ENCODE measurements at places on chromosomes 6 and 20.

DNA sequence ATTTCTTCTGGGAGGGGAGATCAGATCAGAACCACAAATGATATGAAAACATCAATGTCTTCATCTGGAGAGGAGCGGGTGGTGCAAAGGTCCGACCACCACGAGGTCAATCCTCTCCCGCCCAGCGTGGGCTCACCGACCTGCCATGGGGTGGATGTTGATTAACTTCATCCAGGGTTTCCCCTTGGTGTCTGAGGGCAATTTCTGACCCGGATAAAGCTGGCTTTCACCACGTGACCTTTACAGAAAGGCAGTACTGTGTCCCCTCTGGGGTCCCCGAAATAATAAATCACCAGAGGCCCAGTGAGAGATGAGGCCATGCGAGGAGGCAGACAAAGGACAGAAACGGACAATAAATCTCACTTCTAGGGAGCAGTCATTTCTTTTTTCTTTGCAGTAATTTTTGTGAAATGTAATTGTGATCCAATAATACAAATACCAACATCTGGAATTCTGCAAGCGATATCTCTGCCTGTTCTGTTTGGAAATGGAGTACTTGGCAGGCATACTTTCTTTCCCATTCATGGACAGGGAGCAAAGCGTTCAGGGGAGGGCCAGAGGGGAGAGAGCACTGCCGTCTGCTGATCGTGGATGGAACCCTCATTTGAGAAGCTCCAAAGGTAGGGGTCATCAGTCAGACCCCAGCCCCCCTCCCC is 55.1 kb upstream of the APCDD1L start:
- H3K27me3 ChIP-seq, result peaks cover 22% of the 10 kb centered on the region
- H3K4me3 ChIP-seq, result no peak overlapping the region
- DNase-seq, result no peak
- H3K36me3 ChIP-seq, result no peaks in the 10 kb centered on the region

- H3K36me3 ChIP-seq, result no peaks in the 10 kb centered on the region
- H3K4me3 ChIP-seq, result no peak overlapping the region
- no peaks in the 10 kb centered on the region for H3K4me1 ChIP-seq
- no peak for DNase-seq
- H3K27ac ChIP-seq, result no peak overlapping the region
Observed at GRCh38 chr6:44284121-44284520, 13.9 kb downstream of the TMEM151B start.

DNA sequence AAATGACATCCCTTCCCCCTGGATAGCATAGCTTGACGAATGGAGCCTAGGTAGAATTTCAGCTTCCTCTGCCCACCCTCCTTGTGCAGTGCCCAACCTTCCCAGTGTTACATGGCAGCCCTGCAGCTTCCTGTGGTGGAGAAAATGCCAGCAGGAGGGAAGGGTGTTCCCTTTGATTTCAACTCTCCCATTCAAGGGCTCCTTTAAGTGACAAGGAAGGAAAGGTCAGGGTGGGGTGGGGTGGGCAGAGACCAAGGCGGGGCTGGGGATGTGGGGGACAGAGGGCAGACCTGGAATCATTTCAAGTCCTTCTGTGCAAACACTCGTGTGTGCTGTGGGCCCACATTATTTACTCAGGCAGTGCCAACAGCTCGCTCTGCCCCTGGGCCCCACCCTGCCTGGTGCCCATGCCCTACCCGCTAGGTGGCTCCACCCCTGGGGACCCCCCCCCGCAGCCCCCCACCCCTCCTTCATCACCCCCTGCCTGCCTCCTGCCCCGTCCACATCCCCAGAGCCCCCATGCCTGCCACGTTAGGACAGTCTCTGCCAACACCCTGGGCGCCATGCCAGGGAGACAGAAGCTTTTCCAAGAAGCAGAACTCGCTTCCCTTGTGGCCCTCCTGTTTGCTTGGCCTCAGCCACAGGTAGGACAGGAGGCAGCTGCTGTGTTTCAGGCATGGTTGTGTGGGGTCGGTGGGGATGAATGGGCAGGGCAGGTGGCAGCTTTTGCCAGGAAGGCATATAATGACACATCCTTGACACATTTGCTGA is 9.4 kb downstream of the SPDEF start:
- peaks cover 17% of the 10 kb centered on the region for H3K4me1 ChIP-seq
- DNase-seq, result no peak
- no peak overlapping the region for H3K4me3 ChIP-seq
- H3K27ac ChIP-seq, result no peak overlapping the region
- H3K27me3 ChIP-seq, result no peaks in the 10 kb centered on the region

- peak overlapping the region; percentile 76 for H3K27ac ChIP-seq
- DNase-seq, result no peak
- H3K4me3 ChIP-seq, result no peak overlapping the region
- peaks cover 25% of the 10 kb centered on the region for H3K27me3 ChIP-seq
Observed at GRCh38 chr6:149483334-149483725, 1.5 kb downstream of the ZC3H12D start.

DNA sequence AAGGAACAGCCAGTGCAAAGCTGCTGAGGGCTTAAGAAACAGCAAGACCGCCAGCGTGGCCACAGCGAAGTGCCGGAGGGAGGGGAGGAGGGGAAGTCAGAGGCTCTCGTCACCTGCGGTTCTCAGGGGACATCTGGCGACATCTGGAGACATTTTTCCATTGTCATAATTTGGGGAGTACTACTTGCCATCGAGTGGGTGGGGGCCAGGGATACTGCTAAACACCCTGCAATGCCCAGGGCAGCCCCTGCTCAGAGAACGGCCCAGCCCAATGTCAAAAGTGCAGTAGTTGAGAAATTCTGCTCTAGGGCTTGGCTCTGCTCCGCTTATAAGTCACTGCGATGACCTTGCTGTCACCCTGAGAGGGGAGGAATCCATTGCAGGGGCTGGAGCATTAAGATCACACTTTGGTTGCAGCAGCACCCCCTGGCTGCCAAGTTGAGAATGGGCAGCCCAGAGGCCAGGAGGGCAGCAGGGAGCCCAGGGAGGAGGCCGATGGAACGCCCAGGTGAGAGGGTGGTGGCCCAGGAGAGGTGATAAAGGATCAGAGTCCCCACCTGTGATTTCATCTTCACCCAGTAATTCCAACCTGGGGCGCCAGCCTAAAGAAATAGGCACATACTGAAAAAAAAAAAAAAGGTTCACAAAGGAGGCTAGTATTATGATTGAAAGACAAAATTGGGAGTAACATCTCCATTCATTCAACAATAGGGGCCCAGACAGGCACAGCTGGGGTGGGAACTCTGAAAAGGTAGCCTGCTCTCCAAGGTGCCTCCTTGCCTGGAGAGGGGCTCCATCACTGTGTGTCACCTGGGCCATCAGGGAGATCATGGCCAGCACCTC is 218.2 kb downstream of the BMP7 start:
- H3K36me3 ChIP-seq, result no peaks in the 10 kb centered on the region
- peak overlapping the region; percentile 58 for H3K27ac ChIP-seq
- H3K4me1 ChIP-seq, result peaks cover 20% of the 10 kb centered on the region
- no peak for DNase-seq

- H3K36me3 ChIP-seq, result no peaks in the 10 kb centered on the region
- H3K4me1 ChIP-seq, result peaks cover 39% of the 10 kb centered on the region
Observed at GRCh38 chr6:8435845-8436168, 462 bp upstream of the SLC35B3 start.

DNA sequence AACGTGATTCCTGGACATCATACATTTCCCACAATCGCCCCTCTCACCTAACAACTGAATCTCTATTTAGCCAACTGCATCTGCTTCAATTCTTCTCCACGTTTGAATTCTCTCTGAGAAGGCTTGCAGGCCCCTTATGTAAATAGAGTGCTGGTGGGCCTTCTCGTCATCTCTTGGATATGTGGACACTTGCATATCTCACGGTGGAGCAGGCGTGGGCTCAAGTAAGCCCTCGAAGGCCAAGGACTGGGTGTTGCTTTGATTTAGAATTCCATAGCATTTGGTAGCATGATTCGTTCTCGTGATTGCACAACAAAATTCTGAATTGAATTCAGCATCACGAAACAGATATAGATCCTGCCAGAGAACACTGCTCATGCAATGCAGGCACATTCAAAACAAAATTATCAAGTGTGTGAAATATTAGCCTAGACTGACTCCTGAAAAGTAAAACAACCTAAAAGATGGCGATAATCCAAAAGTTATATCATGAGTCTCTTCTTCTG is 613.6 kb downstream of the TFAP2A start:
- H3K36me3 ChIP-seq, result no peaks in the 10 kb centered on the region
- no peaks in the 10 kb centered on the region for H3K4me1 ChIP-seq
- H3K27ac ChIP-seq, result no peak overlapping the region
- H3K4me3 ChIP-seq, result no peak overlapping the region
- no peak for DNase-seq

DNA sequence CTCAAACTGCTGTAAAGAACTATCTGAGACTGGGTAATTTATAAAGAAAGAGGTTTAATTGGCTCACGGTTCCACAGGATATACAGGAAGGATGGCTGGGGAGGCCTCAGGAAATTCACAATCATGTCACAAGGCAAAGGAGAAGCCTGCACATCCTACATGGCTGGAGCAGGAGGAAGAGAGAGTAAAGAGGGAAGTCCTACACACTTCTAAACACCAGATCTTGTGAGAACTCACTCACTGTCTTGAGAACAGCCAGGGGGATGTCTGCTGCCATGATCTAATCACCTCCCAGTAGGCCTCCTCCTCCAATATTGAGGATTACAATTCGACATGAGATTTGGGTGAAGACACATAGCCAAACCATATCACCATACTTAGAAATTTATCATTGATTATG is 1307.0 kb upstream of the GJE1 start:
- DNase-seq, result no peak
- H3K27ac ChIP-seq, result no peak overlapping the region
- H3K27me3 ChIP-seq, result no peaks in the 10 kb centered on the region
- H3K36me3 ChIP-seq, result no peaks in the 10 kb centered on the region
- H3K4me1 ChIP-seq, result no peaks in the 10 kb centered on the region
- no peak overlapping the region for H3K4me3 ChIP-seq

- no peaks in the 10 kb centered on the region for H3K27me3 ChIP-seq
- H3K4me1 ChIP-seq, result peaks cover 24% of the 10 kb centered on the region
- DNase-seq, result no peak
Observed at GRCh38 chr6:157831018-157831369, 7.9 kb downstream of the SNX9 start.

DNA sequence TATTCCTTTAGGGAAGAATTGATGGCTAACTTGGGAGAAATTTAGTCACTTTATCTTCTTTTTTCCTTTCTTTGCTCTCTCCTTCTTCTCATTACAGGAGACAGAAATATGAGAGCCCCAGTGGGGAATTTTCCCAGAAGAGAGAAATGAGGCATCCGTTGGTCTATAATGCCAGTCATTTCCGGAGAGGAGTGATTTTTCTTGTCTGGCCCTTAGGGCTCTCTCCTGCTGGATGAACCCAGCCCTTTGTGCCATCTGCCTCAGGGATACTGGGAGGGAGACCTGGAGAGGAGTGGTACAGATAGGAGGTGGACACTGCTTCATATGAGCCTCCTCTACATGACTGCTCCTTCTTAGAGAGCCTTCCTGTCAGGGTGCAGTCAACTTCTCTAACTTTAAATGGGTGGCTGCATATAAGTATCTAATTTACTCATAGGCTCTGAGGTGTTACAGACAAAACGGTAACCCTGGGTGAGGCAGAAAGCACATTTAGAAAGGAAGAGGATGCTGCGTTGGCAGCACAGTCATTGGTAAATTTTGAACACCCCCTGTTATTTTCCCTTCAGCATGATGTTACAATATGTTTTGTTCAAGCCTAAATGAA is 21.9 kb downstream of the RIMS1 start:
- no peak overlapping the region for H3K4me3 ChIP-seq
- H3K36me3 ChIP-seq, result no peaks in the 10 kb centered on the region
- H3K4me1 ChIP-seq, result no peaks in the 10 kb centered on the region
- no peak overlapping the region for H3K27ac ChIP-seq
- no peak for DNase-seq

DNA sequence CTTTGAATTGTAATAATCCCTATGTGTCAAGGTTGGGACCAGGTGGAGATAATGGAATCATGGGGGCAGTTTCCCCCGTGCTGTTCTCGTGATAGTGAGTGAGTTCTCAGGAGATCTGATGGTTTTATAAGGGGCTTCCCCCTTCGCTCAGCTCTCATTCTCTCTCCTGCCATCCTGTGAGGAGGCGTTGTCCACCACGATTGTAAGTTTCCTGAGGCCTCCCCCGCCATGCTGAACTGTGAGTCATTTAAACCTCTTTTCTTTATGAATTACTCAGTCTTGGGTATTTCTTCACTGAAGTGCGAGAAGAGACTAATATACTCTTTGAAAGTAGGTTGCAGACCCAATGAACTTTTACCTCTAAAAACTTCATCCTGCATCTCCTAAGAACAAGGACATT is 39.2 kb upstream of the KCNG1 start:
- H3K27ac ChIP-seq, result no peak overlapping the region
- no peaks in the 10 kb centered on the region for H3K27me3 ChIP-seq
- H3K4me1 ChIP-seq, result no peaks in the 10 kb centered on the region

DNA sequence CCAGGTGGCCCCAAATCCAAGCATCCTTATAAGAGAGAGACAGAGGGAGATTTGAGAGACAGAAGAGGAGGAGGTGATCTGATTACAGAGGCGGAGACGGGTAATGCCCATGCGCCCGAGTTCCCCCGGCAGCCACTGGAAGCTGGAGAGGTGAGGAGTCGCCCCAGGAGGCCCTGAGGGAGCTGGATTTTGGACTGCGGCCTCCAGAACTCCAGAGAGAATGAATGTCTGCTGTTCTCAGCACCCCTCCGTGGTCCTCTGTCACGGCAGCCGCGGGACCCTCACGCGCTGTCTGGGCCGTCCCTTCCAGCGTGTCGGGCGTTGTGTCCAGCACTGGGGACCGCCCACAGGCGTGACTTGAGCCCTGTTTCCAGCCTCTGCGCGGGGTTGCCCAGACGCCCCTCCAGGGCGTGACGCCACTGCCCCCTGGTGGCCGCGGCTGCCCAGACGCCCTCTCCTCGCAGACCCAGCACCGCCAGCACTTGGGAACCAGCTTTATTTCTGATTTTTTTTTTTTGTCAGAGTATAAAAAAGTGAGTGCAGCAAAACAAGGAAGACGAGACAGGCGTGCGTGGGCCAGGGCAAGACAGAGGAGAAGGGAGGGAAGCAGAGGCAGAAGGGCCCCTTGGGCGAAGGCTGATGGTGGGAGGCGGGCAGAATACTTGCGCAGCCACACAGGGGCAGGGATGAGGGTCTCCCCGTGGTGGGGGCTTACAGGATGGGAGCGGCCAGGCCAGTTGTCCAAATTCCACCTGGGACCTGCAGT is 4.1 kb upstream of the ZNF512B start:
- H3K4me1 ChIP-seq, result peaks cover 29% of the 10 kb centered on the region
- H3K27ac ChIP-seq, result no peak overlapping the region
- H3K36me3 ChIP-seq, result no peaks in the 10 kb centered on the region
- no peaks in the 10 kb centered on the region for H3K27me3 ChIP-seq

GRCh38 chr6:113636357-113636824 is 220.8 kb upstream of the MARCKS start:
- peak overlapping the region; percentile 66 for H3K27ac ChIP-seq
- H3K36me3 ChIP-seq, result no peaks in the 10 kb centered on the region
- H3K27me3 ChIP-seq, result no peaks in the 10 kb centered on the region
- no peak for DNase-seq

All from esophagus squamous epithelium (tissue), 5 donors.